ENCODE measurements at places on chromosomes 11 and 22. TPM values are rescaled to one million over a fixed set of nuclear protein-coding genes. Genes with fewer than 3 reads are reported as not detected.

Gene CHST1
- polyA plus RNA-seq = 0.14 TPM

Gene PLEKHA7
- 41.4 TPM for polyA plus RNA-seq

Gene RFPL3
- not detected for polyA plus RNA-seq

Gene HPX
- 0.26 TPM for polyA plus RNA-seq

Gene PLAAT2
- 0.22 TPM for polyA plus RNA-seq

Gene BATF2
- 0.22 TPM for polyA plus RNA-seq

Gene HTR3A
- not detected for polyA plus RNA-seq

Gene ROBO4
- 3.2 TPM for polyA plus RNA-seq

Gene TRPC6
- polyA plus RNA-seq = 1.4 TPM

Gene CCDC116
- polyA plus RNA-seq = 0.25 TPM

Gene ATXN10
- 23.1 TPM for polyA plus RNA-seq

Gene NRXN2
- 0.24 TPM for polyA plus RNA-seq

Gene LRRC4C
- 0.04 TPM for polyA plus RNA-seq

Gene KIF18A
- 1.6 TPM for polyA plus RNA-seq

Gene CDC42EP1
- 64.3 TPM for polyA plus RNA-seq

Gene PLAAT5
- polyA plus RNA-seq = 0.36 TPM

Gene TESMIN
- polyA plus RNA-seq = 3.7 TPM

Gene CARD16
- 32.7 TPM for polyA plus RNA-seq

Gene C1QTNF4
- 0.47 TPM for polyA plus RNA-seq

Gene KCNQ1OT1
- polyA plus RNA-seq = 0.04 TPM

Gene VWCE
- 0.34 TPM for polyA plus RNA-seq

Data from esophagus (tissue), 2 donors.